ENCODE measurements at places on chromosomes 1 and 21.

- no peak for DNase-seq
These were observed 50.0 kb upstream of the NPL start for GRCh38 chr1:182739545-182739944.

GRCh38 chr1:35808450-35809113, 766 bp downstream of the AGO4 start:
- DNase-seq, result no peak

DNA sequence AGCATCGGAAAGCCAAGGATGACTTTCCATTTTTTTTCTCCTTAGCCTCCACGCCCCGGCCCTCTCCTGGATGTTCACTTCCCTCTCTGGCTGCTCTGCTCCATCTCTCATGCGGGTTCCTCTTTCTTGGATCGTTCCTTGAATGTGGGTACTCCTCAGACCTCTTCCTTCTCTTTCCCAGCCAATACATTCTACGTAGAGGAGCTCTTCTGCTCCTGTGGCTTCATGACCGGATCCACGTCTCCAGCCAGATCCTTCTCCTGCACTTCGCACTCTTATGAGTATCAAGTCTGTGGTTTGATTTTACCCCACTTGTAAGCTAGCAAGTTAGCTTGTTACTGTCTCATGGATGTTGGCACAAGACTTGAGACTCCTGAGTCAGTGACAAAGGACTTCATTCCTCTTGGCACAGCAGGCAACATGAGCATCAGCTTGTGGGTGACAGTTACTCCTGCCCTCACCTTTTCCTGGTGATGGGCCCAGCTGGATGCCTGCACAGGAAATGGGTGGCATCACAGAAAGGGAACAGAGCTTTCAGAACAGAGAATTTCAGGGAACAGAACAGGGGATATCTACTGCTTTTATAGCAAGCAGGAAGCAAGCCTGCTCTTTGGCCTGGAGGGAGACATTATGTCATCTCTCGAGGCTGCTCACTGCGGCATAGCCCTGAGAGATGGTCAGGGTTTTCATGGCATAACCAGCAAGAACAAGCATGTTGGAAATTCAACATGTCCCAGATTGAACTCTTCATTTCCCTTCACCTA, 100.1 kb upstream of the KIF26B start:
- DNase-seq, result no peak

DNA sequence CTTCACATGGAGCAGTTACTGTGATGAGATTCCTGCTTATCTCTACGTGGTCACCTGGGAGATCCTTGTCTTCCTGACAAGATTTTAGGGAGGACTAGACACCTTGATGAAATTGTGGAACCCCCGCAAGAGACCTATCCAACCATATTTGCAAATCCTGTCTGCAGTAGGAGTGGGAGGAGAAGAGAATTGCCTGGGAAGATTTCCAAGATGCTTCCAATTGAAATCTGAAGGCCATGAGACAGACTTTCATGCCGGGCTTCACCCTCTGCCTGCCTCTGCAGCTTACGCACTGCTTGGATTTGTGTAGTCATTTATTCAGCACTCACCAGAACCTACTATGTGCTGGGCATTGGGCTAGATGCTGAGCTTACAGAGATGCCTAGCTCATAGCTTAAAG, 106.6 kb downstream of the OMA1 start:
- DNase-seq, result no peak

- no peak for DNase-seq
These were observed 243 bp downstream of the C1orf21 start for GRCh38 chr1:184387069-184387475.

DNA sequence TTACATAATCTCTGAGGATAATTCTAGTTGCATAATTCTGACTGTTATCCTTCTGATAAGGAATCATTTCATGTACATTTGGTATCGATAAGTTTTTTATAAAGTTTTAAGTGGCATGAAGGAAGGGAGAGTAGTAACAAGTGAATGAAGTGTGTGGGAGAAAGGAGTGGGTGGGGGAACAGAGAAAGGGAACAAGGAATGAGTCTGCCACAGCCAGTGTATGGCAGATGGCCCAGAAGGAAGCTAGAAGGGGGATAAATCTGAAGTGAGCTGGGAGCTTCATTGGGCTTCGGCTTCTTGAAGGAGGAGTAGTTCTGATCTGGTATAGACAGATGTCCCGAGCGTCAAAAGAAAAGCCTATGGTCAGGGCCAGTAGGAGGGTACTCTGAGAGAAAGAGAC, 18.6 kb downstream of the ZBTB40 start:
- DNase-seq, result no peak

- no peak for DNase-seq
These were observed 272.1 kb downstream of the GRIK1 start for GRCh38 chr21:29667651-29668050.
